Temporal lobe (tissue), 4 donors: ENCODE measurements at places on chromosomes 5 and 9. TPM values are rescaled to one million over a fixed set of nuclear protein-coding genes. Genes with fewer than 3 reads are reported as not detected.

Gene SPINK4
- total RNA-seq, result not detected

Gene SHISAL2B
- total RNA-seq, result 0.49 TPM

Gene PLEKHG4B
- 4.7 TPM for total RNA-seq

Gene CLIC3
- not detected for total RNA-seq

Gene PFN3
- 0.74 TPM for total RNA-seq

Gene PRLR
- total RNA-seq, result 1.5 TPM

Gene SLC25A2
- not detected for total RNA-seq

Gene GPR151
- total RNA-seq, result 0.25 TPM

Gene CBY3
- not detected for total RNA-seq

Gene ALDH1A1
- 0.98 TPM for total RNA-seq

Gene SLCO6A1
- total RNA-seq, result 0.25 TPM

Gene GIN1
- total RNA-seq, result 11.1 TPM

Gene NOL8
- 20.2 TPM for total RNA-seq

Gene NR5A1
- total RNA-seq, result not detected

Gene CHSY3
- 14.8 TPM for total RNA-seq

Gene LMNB1
- total RNA-seq, result 55.8 TPM

Gene LCN10
- total RNA-seq, result not detected

Gene MPDZ
- 42.3 TPM for total RNA-seq

Gene WHRN
- total RNA-seq, result 0.98 TPM

Gene WNK2
- 30.7 TPM for total RNA-seq

Gene VLDLR
- total RNA-seq, result 50.4 TPM

Gene ANGPTL2
- total RNA-seq, result 3.7 TPM

Gene PRRX2
- total RNA-seq, result 0.25 TPM

Gene HRH2
- total RNA-seq, result 3.0 TPM

Gene ENTREP1
- total RNA-seq, result 3.2 TPM

Gene ARL14EPL
- total RNA-seq, result not detected

Gene TAF11L6
- not detected for total RNA-seq

Gene DDX41
- 79.2 TPM for total RNA-seq

Gene SEMA4D
- total RNA-seq, result 10.6 TPM

Gene PCDHGB5
- total RNA-seq, result 16.2 TPM

Gene DOCK2
- 2.0 TPM for total RNA-seq

Gene UGT3A1
- not detected for total RNA-seq

Gene SLC34A1
- not detected for total RNA-seq

Gene PLAC8L1
- 0.25 TPM for total RNA-seq

Gene LPCAT1
- total RNA-seq, result 99.6 TPM

Gene PTGR1
- 10.6 TPM for total RNA-seq

Gene SYK
- total RNA-seq, result 1.2 TPM

Gene BAAT
- total RNA-seq, result under 0.01 TPM

Gene TAF11L13
- total RNA-seq, result not detected

Gene SMARCA2
- 194 TPM for total RNA-seq

Gene PCDHGC5
- 4.7 TPM for total RNA-seq

Gene DAP
- total RNA-seq, result 16.2 TPM

Gene BSPRY
- 0.25 TPM for total RNA-seq

Gene ORM2
- not detected for total RNA-seq

Gene PCDHGC3
- total RNA-seq, result 45.7 TPM

Gene TLR4
- total RNA-seq, result 3.9 TPM

Gene IL13
- total RNA-seq, result not detected

Gene RALGDS
- 92.0 TPM for total RNA-seq

Gene CCL27
- 0.25 TPM for total RNA-seq

Gene PCDHA1
- 6.6 TPM for total RNA-seq

Gene MSMP
- not detected for total RNA-seq

Gene NIM1K
- 5.9 TPM for total RNA-seq

Gene KCNIP1
- total RNA-seq, result 15.0 TPM
